ENCODE measurements at places on chromosomes 13 and 19.

- no peak for DNase-seq
These were observed 36.1 kb downstream of the ADPRHL1 start for GRCh38 chr13:113417008-113417751.

DNA sequence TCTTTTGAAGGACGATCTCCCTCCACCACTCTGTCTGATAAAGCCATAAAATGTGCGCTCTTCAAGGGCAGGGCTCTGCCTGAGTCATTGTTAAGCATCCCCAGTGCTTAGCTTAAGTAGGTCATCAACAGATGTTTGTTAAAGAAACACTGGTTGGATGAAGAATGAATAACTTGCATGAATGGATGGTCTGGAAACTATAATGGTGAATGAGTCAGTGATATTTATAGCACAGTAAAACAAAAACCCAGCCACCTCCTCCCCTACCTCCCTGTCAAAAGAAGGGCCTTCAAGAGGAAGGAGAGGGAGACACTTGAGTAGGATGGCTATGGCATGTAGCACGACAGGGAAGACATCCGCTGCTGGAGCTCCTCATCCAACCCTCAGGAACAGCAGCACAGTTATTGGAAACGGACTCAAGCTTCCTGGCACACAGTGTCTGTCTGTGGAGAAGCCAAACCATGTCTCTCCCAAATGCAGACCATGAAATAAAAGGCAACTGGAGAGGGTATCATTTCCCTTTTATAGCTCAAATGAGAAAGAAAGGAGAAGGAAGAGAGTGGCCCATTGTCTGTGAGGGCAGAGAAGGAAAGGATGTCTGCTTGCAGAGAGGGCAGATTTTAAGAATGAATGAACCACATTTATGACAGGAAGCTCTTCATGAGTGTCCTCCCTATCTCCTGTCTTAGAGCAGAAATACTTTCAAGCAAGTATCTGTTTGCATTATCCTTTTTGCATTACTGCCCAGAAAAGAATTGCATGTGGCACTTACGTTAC, 183.5 kb upstream of the UBL3 start:
- no peak for DNase-seq

- no peak for DNase-seq
These were observed 2.5 kb downstream of the NPAS1 start for GRCh38 chr19:47022140-47022536.

DNA sequence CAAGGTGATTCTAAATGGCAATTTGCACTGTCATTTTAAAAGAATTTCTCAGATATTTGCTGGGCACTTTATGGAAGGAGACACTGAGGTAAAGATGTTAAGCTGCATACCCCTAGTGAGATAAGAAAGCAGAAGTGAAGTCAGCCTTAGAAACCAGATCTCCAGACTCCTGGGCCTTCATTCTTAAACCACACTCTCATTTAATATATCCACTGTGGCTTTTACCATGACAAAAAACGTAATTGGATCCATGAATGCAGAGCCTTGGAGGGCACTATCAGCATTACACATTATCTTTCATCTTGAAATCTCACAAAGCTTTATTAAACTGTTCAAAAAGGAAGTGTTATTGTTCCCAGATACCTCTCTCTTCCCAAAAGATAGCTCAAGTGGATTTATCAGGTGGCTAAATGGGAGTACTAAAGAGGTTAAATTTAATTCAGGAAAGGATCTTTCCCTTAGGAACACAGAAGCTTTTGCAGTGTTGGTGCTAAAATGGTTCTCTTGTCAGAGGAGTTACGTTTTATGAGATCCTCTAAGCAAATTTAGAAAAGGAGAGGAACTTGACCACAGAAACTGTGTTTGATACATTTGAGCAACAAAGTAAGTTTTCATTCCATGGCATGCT, 1060.4 kb downstream of the EFNB2 start:
- no peak for DNase-seq

DNA sequence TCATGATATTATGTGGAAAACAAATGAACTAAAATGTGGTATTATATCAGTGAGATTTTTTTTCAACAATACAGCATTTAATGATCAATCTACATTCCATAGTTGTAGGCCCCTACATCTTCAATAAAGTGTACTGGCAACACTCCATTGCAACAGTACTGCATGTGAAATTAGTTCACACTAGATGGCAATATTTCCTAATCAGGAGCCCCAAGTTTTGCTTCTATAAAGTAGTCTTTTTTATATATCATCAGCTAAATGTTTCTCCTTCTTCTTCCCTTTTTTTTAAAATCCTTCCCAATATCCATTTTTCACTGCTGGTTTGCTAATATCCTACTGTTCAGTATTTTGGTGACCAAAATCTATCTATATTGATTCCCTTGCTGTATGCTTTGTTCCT, 528.3 kb upstream of the ATXN8OS start:
- no peak for DNase-seq

- no peak for DNase-seq
These were observed 143.4 kb downstream of the NALCN start for GRCh38 chr13:101272886-101273285.

DNA sequence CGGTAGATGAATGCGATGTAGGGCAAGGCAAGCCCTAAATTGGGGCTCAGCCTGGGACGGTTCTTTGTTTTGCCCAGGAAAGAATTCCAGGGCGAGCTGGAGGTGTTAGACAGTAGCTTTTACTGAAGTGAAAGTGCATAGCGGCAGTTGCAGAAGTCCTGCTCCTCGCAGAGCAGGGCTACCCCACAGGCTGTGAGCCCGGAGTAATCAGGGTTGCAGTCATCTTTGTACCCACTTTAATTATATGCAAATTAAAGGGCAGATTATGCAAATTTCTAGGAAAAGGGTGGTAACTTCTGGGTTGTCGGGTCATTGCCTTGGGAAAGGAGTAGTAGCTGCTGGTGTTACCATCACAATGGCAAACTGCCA, 30.5 kb downstream of the VAV1 start:
- no peak for DNase-seq

DNA sequence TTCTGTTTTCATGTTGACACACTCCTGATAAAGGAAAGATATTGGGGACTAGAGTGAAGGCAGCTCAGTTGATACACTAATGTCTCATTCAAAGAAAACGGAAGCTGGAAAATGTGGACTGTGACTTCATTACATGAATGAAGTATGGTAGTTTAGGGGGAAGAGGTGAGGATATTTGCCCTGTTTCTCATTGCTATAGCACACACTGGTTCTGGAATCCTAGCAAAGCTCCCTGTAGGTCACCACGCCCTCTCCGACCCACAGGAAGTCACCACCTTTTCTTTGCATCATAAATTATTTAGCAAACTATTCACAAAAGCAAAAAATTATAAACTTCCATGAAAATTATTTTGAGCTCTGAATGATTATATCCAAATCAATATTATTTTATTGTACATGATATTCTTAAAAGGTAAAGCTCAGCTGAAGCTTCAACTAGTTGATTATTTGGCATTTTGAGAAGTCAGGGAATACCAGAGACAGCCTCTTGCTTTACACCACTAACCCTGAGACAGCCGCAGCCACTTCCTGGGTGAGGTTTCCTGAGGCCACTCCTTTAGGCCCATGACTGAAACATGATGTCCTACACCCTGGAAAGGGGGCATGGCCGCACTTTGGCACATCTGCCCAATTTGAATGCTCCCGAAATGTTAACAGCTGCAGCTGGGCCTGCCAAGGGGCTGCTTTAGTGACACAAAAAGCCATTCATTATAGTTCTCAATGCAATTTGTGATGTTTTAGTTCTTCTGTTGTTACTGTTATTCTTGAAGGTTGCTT, 50.0 kb upstream of the WDFY2 start:
- no peak for DNase-seq

DNA sequence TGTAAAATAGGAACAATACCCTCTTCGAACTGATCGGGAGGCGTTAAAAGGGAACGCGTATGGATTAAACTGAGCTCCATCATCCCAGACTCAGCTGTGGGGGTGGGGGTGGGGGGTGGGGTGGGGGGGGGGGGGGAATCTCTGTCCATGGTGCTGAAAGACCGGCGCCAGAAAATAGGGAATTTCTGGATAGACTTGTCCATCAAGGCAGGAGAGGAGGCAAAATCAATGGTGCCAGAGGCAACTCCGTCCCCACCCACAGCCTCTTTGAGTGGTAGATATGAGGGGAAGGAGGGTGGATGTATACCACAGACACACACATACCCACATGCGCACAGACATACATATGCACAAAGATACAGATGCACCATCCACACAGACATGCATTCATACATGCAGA, 37.4 kb downstream of the ZNF787 start:
- peak; percentile 59 for DNase-seq

- no peak for DNase-seq
These were observed 997 bp upstream of the ZNF446 start for GRCh38 chr19:58474997-58475713.

DNA sequence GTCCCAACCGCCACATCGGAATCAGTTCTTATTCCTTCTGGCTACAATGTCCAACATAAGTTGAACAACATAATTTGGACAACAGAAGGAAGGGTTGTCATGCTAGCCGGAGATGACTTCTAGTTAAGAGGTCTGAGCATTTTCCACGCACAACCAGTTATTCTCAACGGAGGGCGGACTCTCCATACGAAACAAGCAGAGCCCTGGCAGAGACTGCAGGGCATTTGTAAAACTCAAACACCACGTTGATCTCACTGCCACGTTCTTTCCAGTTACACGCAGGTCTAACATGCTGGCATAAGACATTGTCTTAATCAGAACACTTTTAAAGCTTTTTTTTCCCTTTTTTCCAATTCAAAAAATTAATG, 38.3 kb upstream of the DCUN1D2 start:
- DNase-seq: no peak

- DNase-seq: no peak
These were observed 17.8 kb downstream of the NHLRC3 start for GRCh38 chr13:39056018-39056417.
